ENCODE measurements at places on chromosomes 2 and 18. TPM values are rescaled to one million over a fixed set of nuclear protein-coding genes. Genes with fewer than 3 reads are reported as not detected.

DNA sequence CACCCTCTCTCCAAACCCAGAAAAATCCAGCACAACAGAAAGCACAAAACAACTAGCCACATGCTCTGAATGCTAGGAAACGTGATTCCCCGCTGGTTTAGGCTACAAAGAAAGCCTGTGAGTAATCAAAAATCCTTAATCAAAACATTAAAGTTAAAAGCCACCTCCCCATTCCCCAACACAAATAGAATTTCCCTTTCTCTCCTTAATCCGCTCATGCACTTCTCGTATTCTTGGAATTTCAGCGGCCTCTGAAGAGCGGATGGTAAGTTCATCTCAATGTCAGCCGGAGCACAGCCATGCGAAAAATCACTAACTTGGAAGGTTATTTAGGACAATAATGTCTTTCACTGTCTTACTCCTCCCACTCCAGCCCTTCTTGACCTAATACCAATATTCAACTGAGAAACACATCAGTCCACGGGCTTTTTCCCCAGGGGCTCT lies 126.7 kb downstream of the OSBPL1A start:
- DNase-seq: no peak
- peaks cover 9% of the 10 kb centered on the region for H3K4me1 ChIP-seq
- H3K27me3 ChIP-seq: no peaks in the 10 kb centered on the region

DNA sequence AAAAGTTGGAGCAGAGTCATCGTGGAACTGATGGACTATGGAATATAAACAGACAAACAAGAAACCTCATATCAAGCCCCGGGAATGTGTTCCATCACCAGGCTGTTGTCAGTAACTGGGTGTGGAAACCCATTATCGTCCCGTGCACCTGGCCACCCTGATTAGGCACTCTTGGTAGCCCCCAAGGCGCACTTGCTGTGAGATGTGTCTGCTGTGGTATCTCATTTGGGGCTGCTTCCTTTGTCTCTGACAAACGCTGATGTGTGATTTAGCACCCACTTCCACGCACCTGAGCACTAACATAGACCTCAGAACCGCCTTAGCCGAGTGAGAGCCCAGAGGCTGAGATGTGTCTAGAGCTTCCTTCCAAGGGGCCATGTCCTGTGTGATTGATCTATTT lies 96.3 kb downstream of the PRPF40A start:
- no peak for DNase-seq
- no peak overlapping the region for H3K27ac ChIP-seq
- H3K4me1 ChIP-seq: no peaks in the 10 kb centered on the region
- peaks cover 12% of the 10 kb centered on the region for H3K36me3 ChIP-seq
- H3K4me3 ChIP-seq: no peak overlapping the region

DNA sequence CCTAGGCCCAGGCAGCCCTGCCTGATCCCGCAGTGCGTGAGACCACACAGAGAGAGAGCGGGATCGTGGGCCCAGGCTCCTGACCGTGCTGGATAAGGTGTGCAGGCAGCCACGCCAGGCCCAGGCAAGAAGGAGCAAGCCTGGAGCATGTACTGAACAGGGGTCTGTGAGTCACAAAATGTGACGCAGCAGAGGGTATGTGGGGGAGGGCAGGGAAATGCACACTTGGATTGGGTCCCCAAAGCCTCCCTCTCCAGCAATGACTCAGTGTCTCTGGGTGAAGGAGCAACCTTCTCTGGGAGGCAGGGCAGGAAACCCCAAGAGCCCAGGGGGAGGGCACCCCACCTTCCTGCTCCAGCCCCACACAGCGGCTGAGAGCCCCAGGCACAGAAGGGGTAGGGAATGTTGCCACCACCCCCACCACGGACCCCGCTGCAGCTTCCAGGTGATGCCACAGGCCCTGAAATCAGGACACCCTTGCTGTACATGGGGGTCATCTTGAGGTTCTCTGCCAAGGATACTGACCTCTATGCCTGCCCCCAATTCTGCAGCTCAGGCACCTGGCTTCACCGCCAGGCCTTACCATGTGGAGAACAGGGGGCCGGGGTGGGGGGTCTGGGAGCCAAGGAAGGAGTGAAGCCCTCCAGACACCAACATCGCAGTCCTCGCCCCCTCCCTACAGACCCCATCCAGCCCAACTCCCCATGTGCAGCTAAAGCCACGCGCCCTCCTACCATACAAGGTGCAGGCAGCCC lies 1.3 kb upstream of the GPC1 start:
- peak; percentile 24 for DNase-seq
- no peaks in the 10 kb centered on the region for H3K4me1 ChIP-seq
- peaks cover 13% of the 10 kb centered on the region for H3K27me3 ChIP-seq

DNA sequence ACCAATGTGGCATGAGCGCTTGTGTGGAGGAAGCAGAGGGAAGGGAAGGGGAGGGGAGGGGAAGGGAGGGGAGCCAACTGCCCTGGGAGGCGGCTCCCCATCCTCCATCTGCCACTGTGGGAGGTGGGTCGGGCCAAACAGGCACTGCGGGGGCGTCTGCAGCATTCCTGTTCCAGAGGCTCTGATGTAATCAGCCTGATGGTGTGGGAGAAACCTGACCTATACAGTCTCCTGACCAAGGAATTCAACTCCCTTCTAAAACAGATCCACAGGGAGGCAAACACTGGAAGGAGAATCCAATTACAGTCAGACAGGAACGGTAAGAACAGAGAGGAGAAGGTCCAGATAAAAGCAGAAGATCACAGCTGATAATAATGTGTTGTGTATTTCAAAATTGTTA lies 88.8 kb downstream of the CD8B2 start:
- H3K4me3 ChIP-seq: no peak overlapping the region
- H3K27ac ChIP-seq: no peak overlapping the region
- H3K4me1 ChIP-seq: no peaks in the 10 kb centered on the region
- no peaks in the 10 kb centered on the region for H3K36me3 ChIP-seq

GRHL1 gene
- 2.8 TPM for total RNA-seq

DNA sequence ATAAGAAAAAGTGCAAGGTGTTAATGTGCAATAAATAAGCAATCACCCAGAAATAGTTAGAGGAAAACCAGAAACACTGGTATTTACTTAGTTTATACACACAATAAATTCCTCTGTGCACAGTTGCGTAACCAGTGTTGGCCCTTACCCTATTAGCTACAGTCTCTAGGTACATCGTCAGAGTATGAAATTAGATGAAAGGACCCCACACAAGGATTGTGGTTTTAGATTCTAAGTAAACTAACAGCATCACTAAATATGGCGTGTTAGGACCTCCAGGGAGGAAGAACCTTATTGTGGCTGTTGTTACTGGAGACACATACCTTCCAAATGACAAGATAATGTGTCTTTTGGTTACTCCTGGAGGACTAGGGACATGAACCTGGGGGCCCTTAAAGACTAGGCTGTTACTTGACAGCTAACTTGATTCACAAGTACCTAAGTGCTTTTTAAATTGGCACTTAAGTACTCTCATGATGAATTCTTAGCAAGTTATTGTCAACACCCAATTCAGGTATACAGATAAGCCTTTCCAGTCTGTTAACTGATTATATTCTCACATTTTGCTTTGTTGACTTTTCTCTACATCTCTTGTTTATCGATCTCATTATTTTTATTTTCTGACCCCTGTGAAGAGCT lies 115.3 kb downstream of the FEZ2 start:
- H3K4me1 ChIP-seq: peaks cover 2% of the 10 kb centered on the region
- H3K27me3 ChIP-seq: no peaks in the 10 kb centered on the region
- H3K4me3 ChIP-seq: no peak overlapping the region
- no peak for DNase-seq
- H3K27ac ChIP-seq: no peak overlapping the region
- peaks cover 63% of the 10 kb centered on the region for H3K36me3 ChIP-seq

DNA sequence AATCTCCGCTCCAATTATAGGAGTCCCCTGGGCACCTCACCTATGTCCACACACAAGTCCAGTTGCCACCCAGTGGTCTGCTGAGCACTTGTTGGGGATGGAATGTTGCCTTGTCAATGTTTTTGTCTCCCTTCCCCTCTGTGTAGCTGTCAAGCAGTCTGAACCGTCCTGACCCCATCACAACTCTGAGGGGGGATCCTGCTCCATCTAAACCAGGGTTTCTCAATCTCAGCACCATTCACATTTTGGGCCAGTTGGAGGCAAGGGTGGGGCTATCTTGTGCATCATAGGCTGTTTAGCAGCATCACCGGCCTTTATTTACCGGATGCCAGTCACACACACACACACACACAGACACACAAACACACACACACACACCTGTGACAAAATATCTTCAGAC lies 53.0 kb downstream of the CYP26B1 start:
- no peaks in the 10 kb centered on the region for H3K4me1 ChIP-seq
- DNase-seq: no peak
- H3K36me3 ChIP-seq: no peaks in the 10 kb centered on the region
- no peak overlapping the region for H3K4me3 ChIP-seq

- peaks cover 4% of the 10 kb centered on the region for H3K4me1 ChIP-seq
- no peak overlapping the region for H3K27ac ChIP-seq
- DNase-seq: no peak
- peaks cover 6% of the 10 kb centered on the region for H3K36me3 ChIP-seq
Measured at GRCh38 chr2:240109386-240109785, 26.7 kb downstream of the COPS9 start.

DNA sequence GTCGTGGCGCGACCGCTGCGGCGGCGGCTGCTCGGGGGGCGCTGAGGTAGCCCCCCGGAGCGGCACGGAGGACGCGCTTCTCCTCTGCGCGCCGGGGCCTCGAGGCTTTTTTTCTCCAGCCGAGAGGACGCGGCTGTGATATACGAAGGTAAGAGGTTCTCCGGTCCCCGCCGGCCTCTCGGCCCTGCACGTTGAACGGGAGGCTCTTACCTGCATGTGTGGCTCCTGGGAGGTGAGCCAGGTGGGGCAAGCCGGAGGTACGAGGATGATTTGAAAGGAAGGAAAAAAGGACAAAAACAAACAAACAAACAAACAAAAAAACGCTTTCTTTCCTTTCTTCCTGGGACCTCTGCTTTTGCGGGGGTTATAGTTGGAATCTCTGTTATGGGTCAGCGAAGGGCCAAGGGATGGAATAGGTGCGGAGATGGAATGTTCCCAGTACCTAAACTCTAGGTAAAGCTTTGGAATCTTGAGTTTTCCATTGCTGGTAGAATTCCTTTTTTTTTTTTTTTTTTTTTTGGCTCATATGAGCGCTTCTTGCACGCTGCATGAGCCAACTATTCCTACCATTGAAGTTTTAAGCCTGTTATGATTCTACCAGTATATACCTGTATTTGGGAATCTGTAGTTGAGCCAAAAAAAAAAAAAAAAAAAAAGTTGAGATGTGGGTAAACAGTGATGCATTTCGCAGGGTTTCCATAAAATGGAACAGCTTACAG lies 674 bp downstream of the PTPN4 start:
- no peaks in the 10 kb centered on the region for H3K27me3 ChIP-seq
- DNase-seq: peak; percentile 60
- peaks cover 2% of the 10 kb centered on the region for H3K4me1 ChIP-seq
- H3K27ac ChIP-seq: peak overlapping the region; percentile 52
- H3K4me3 ChIP-seq: peak overlapping the region; percentile 94
- no peaks in the 10 kb centered on the region for H3K36me3 ChIP-seq
